ENCODE measurements at places on chromosomes 2 and 18. TPM values are rescaled to one million over a fixed set of nuclear protein-coding genes. Genes with fewer than 3 reads are reported as not detected.

The C18orf63 gene
- total RNA-seq, result not detected

The SMCHD1 gene
- total RNA-seq, result 179 TPM

DNA sequence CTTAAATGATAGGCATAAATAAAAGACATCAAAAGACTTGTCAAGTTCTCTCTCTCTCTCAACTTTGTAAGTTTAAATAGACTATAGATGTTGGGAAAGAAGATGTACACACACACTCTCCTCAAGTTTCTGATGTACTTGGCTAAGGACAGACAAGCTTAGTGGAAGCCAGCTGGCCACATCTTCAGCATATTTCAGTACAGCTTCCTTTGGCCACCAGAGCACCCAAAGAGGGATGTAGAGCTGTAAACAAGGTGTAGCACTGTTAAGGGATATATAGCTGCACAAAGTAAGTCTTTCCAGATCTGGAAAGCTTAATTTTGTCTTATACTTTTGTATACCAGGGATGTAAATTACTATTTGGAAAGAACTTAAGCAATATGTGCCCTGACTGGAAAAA, 64.3 kb upstream of the MSTN start:
- H3K4me1 ChIP-seq, result no peaks in the 10 kb centered on the region
- no peak overlapping the region for H3K4me3 ChIP-seq
- no peaks in the 10 kb centered on the region for H3K36me3 ChIP-seq
- no peak overlapping the region for H3K27ac ChIP-seq

- no peak for DNase-seq
- no peak overlapping the region for H3K4me3 ChIP-seq
- no peaks in the 10 kb centered on the region for H3K4me1 ChIP-seq
- H3K27me3 ChIP-seq, result no peaks in the 10 kb centered on the region
- no peak overlapping the region for H3K27ac ChIP-seq
- no peaks in the 10 kb centered on the region for H3K36me3 ChIP-seq
Measured at GRCh38 chr2:107383691-107384090, 443.0 kb upstream of the RGPD4 start.

The AMER3 gene
- total RNA-seq, result not detected
